ENCODE measurements at places on chromosomes 7 and 10.

DNA sequence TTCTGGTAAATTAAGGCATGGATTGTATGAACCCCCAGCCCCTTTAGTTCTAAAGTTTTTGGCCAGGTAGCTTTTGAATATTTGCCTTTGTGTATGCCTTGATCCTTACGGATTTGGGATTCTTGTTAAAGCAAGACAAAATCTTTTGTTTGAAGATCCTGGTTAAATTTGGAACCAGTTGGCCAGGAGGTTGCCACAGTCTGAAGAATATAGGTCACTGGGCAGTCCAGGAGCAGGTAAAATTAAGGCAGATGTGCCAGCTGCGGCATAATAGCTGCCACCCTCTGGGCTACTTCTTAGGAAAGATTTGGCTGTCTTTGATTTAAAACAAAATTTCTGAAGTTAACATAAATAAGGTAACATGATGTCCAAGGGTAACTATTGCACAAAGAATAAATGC lies 192.3 kb downstream of the SUGCT start:
- no peak for DNase-seq
- no peak overlapping the region for H3K27ac ChIP-seq
- H3K4me1 ChIP-seq: no peaks in the 10 kb centered on the region
- no peak overlapping the region for H3K4me3 ChIP-seq
- no peaks in the 10 kb centered on the region for H3K27me3 ChIP-seq

DNA sequence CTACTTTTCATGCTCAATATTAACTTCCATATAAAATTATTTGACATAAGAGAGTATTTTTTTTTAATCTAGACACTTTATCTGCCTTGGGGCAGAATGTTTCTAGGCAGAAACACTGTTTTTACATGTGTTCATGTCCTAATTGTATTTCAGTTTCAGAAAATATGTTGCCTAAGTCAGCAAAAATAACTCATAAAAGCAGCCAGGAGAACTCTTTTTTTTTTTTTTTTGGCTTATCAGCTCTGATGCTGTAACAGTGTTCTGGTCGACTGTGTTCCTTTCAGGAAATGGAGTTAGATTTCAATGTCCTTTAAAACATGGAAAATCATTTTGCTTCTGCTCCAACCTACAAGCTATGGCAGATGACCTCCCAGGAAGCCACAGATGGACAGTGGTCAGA lies 63.2 kb upstream of the OPALIN start:
- peaks cover 4% of the 10 kb centered on the region for H3K27me3 ChIP-seq
- no peak overlapping the region for H3K27ac ChIP-seq
- no peaks in the 10 kb centered on the region for H3K36me3 ChIP-seq

GRCh38 chr10:35699848-35700486 lies 57.9 kb upstream of the FZD8 start:
- H3K27me3 ChIP-seq: no peaks in the 10 kb centered on the region
- no peak for DNase-seq
- no peak overlapping the region for H3K27ac ChIP-seq

GRCh38 chr10:73774637-73775036 lies 7.2 kb upstream of the CHCHD1 start:
- no peak overlapping the region for H3K27ac ChIP-seq
- H3K4me1 ChIP-seq: peaks cover 18% of the 10 kb centered on the region
- no peak overlapping the region for H3K4me3 ChIP-seq
- H3K27me3 ChIP-seq: no peaks in the 10 kb centered on the region
- no peak for DNase-seq

GRCh38 chr7:37097276-37097675 lies 351.4 kb downstream of the ELMO1 start:
- H3K4me3 ChIP-seq: no peak overlapping the region
- H3K27me3 ChIP-seq: no peaks in the 10 kb centered on the region
- peaks cover 29% of the 10 kb centered on the region for H3K36me3 ChIP-seq
- no peak for DNase-seq
- H3K27ac ChIP-seq: no peak overlapping the region
- no peaks in the 10 kb centered on the region for H3K4me1 ChIP-seq
